Prostate gland (tissue), 2 donors: ENCODE measurements at places on chromosomes 1 and 21. TPM values are rescaled to one million over a fixed set of nuclear protein-coding genes. Genes with fewer than 3 reads are reported as not detected.
A peak's percentile ranks its signal among the peaks of the same experiment; 100 is the strongest.

- H3K4me3 ChIP-seq = no peak overlapping the region
- no peaks in the 10 kb centered on the region for H3K27me3 ChIP-seq
- no peak for DNase-seq
- no peaks in the 10 kb centered on the region for H3K36me3 ChIP-seq
- H3K27ac ChIP-seq = no peak overlapping the region
Measured at GRCh38 chr1:41521766-41522165, 37.3 kb upstream of the EDN2 start.

GRCh38 chr1:109467301-109467777 lies 993 bp downstream of the SYPL2 start:
- peak overlapping the region; percentile 39 for H3K4me3 ChIP-seq
- H3K4me1 ChIP-seq = no peaks in the 10 kb centered on the region
- no peak overlapping the region for H3K27ac ChIP-seq

DNA sequence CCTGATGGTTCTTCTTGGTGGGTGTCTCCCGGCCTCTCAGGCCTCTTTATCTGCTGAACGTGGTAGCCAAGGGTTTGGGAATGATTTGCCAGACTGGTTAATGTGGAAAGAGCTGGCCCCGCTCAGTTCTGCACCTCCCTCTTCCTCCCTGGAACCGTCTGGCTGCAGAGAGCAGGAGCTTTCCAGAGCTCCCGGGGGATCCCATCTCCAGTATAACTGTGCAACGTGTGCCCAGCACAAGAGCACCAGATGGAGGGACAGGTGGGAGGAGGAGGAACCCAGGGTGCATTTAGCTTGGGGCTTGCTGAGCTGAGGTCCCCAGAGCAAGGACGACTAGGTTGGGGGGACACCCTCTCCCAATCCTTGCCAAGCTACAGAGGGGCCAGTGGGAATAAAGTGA lies 5.0 kb downstream of the TFF1 start:
- no peaks in the 10 kb centered on the region for H3K4me1 ChIP-seq
- H3K4me3 ChIP-seq = no peak overlapping the region
- DNase-seq = no peak
- no peaks in the 10 kb centered on the region for H3K36me3 ChIP-seq
- no peak overlapping the region for H3K27ac ChIP-seq

- no peaks in the 10 kb centered on the region for H3K36me3 ChIP-seq
- no peaks in the 10 kb centered on the region for H3K27me3 ChIP-seq
- no peak overlapping the region for H3K4me3 ChIP-seq
- DNase-seq = no peak
- no peaks in the 10 kb centered on the region for H3K4me1 ChIP-seq
Measured at GRCh38 chr1:150385537-150386445, 21.8 kb downstream of the RPRD2 start.

DNA sequence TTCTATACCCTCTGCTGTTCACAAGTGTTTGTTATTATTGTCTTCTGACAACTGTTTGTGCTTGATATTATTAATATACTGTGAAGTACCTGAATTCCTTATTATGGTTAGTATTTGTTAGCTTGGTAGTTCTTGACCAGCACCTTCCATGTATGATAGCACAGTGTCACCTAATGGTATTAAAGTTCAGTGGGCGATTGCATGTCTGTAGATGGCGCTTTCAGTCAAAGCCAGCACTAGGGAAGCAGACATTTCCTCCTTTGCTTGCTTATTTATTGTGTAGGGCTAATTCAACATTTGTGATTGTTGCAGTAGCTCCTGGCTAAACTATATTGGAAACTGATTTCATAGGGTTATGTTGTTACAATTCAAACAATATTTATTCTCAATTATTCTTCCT lies 218.0 kb downstream of the ZP4 start:
- no peak for DNase-seq
- H3K4me1 ChIP-seq = no peaks in the 10 kb centered on the region
- H3K4me3 ChIP-seq = no peak overlapping the region
- no peak overlapping the region for H3K27ac ChIP-seq

ABCG1 gene
- 22.7 TPM for total RNA-seq

OR2M3 gene
- total RNA-seq = not detected

CRNN gene
- total RNA-seq = 0.62 TPM

GRCh38 chr1:161238039-161238473 lies at the start of gene NR1I3:
TSS of gene NR1I3 (minus strand) at chr1:161238203. CDS start at chr1:161236565, 1,638 bp downstream.
- H3K4me3 ChIP-seq = no peak within 1 kb of the TSS
- H3K4me1 ChIP-seq = no peaks in the 10 kb centered on the region
- DNase-seq = no peak
- H3K36me3 ChIP-seq = no peaks in the 10 kb centered on the region

DNA sequence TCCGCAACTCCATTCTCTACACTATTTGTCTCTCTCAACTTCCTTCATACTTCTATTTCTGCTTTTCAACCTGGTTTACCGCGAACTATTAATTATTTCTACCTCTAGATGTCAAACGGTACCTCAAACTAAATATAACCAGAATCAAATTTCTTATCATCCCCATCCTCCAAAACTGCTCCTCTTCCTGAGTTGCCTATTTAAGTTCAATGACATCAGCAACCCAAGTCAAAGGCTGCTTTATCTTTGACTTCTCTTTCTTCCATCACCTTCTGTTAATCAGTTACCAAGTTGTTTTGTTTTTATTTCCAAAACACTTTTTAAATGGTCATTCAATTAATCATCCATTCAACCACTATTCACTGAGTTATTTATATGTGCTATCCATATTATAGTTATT lies 171.9 kb downstream of the COL24A1 start:
- no peak overlapping the region for H3K27ac ChIP-seq
- H3K4me3 ChIP-seq = no peak overlapping the region
- no peaks in the 10 kb centered on the region for H3K27me3 ChIP-seq
- H3K36me3 ChIP-seq = no peaks in the 10 kb centered on the region
- H3K4me1 ChIP-seq = no peaks in the 10 kb centered on the region

HMGCS2 gene
- total RNA-seq = 4.6 TPM

DNA sequence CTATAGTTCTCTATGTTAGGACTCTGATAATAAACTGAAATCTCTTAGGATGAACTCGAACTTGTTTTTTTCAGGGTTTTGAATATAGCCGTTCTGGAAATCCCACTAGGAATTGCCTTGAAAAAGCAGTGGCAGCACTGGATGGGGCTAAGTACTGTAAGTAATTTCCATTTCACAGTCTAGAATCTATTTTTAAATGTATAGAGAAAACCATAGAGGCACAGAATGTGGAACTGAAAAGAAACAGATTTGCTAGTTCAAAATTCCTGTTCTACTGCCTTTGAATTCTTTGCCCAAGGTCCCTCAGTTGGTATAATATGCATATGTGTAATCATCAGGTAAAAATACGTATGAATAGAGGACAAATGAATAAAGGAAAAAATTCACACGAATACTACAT lies 4.8 kb downstream of the CTH start:
- H3K36me3 ChIP-seq = no peaks in the 10 kb centered on the region
- no peaks in the 10 kb centered on the region for H3K27me3 ChIP-seq
- no peak for DNase-seq
- no peaks in the 10 kb centered on the region for H3K4me1 ChIP-seq
- no peak overlapping the region for H3K27ac ChIP-seq

DNA sequence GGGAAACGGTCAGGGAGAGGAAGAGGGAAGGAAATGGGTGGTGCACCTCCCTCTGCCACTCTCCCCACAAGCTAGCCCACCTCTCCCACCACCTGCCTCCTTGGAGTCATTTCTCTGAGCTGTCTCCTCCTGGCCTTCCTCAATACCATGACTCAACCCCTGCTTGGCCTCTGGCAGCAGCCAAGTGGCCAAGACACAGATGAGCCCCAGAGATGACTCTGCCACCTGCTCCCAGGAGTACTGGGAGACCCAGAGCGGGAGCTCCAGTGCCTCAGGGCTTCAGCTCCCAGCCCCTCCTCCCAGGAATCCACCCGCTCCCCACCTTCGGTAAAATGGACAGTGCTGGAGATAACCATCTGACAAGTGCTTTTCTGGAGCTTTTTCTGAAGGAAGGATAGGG lies 2.6 kb downstream of the S100A16 start:
- no peak overlapping the region for H3K4me3 ChIP-seq
- no peaks in the 10 kb centered on the region for H3K27me3 ChIP-seq
- no peak for DNase-seq
- H3K27ac ChIP-seq = peak overlapping the region; percentile 77
- peaks cover 4% of the 10 kb centered on the region for H3K4me1 ChIP-seq

DNA sequence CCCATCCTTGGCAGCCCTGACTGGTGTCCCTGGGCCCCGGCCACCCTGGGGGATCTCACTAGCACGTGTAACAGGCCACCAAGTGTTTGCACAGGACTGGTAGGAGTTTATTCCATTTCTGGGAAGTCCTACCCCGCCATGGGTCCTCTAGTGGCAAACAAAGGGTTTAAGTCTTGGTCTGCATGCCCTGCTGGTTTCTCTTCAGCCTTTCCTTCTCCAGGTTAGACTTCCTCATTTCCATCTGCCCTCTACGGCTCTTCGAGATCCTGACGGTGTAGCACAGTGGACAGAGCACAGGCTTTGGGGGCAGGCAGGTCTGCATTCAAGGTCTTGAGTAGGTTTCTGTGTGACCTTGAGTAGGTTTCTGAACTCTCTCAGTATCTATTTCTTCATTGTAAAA lies 2.8 kb downstream of the AGTRAP start:
- no peaks in the 10 kb centered on the region for H3K27me3 ChIP-seq
- no peak for DNase-seq
- H3K4me3 ChIP-seq = no peak overlapping the region
- H3K27ac ChIP-seq = no peak overlapping the region
- peaks cover 26% of the 10 kb centered on the region for H3K4me1 ChIP-seq
- H3K36me3 ChIP-seq = no peaks in the 10 kb centered on the region

- H3K27me3 ChIP-seq = no peaks in the 10 kb centered on the region
- no peaks in the 10 kb centered on the region for H3K4me1 ChIP-seq
- no peak overlapping the region for H3K27ac ChIP-seq
- H3K4me3 ChIP-seq = no peak overlapping the region
Measured at GRCh38 chr1:145777357-145778145, 46.3 kb downstream of the RNF115 start.

DNA sequence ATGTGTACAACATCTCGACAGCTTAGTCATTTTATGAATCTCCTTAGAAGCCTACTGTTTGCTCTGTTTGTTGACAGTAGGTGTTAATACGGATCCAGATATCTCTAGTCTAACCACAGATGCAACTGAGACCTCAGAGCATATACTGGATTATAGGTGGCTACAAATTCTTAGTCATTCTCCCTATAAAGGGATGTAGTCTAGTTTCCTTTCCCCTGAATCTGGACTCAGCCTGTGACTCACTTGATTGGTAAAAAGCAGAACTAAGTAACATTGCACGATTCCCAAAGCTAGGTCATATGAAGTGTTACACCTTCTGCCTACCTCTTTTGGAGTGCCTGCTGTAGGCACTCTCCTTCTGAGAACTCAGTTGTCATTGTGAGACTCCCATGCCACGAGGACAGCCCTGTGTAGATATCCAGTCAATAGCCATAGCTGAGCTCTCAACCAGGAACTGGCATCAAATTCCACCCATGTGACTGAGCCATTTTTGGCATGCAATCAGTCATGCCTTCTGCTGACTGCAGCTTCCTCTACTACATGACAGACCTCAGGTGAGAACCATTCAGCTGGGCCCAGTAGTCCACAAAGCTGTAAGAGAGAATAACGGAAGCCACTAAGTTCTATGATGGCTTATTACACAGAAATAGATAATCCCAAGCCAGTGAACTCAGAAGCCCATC lies 135.9 kb upstream of the CHRM3 start:
- no peak overlapping the region for H3K4me3 ChIP-seq
- H3K4me1 ChIP-seq = no peaks in the 10 kb centered on the region
- H3K27me3 ChIP-seq = no peaks in the 10 kb centered on the region
- H3K27ac ChIP-seq = no peak overlapping the region

- DNase-seq = no peak
- H3K27ac ChIP-seq = peak overlapping the region; percentile 32
- H3K4me3 ChIP-seq = no peak overlapping the region
- no peaks in the 10 kb centered on the region for H3K4me1 ChIP-seq
- no peaks in the 10 kb centered on the region for H3K27me3 ChIP-seq
Measured at GRCh38 chr1:54577612-54578011, 29.6 kb downstream of the ACOT11 start.

- H3K36me3 ChIP-seq = no peaks in the 10 kb centered on the region
- H3K27ac ChIP-seq = no peak overlapping the region
- DNase-seq = no peak
- H3K27me3 ChIP-seq = no peaks in the 10 kb centered on the region
Measured at GRCh38 chr1:226864311-226864710, 6.1 kb upstream of the PSEN2 start.

GRCh38 chr1:161970633-161971032 lies 53.0 kb downstream of the OLFML2B start:
- H3K27ac ChIP-seq = no peak overlapping the region
- no peaks in the 10 kb centered on the region for H3K4me1 ChIP-seq
- H3K36me3 ChIP-seq = no peaks in the 10 kb centered on the region
- H3K27me3 ChIP-seq = no peaks in the 10 kb centered on the region
- DNase-seq = no peak

AMY2A gene
- total RNA-seq = not detected
